ENCODE measurements at places on chromosomes 12 and 14.

GRCh38 chr14:51211149-51211548, 28.9 kb upstream of the TMX1 start:
- DNase-seq, result no peak

- DNase-seq, result no peak
Observed at GRCh38 chr14:89724628-89724960, 229.9 kb downstream of the EFCAB11 start.

- no peak for DNase-seq
Observed at GRCh38 chr12:89069431-89069830, 282.9 kb downstream of the DUSP6 start.

DNA sequence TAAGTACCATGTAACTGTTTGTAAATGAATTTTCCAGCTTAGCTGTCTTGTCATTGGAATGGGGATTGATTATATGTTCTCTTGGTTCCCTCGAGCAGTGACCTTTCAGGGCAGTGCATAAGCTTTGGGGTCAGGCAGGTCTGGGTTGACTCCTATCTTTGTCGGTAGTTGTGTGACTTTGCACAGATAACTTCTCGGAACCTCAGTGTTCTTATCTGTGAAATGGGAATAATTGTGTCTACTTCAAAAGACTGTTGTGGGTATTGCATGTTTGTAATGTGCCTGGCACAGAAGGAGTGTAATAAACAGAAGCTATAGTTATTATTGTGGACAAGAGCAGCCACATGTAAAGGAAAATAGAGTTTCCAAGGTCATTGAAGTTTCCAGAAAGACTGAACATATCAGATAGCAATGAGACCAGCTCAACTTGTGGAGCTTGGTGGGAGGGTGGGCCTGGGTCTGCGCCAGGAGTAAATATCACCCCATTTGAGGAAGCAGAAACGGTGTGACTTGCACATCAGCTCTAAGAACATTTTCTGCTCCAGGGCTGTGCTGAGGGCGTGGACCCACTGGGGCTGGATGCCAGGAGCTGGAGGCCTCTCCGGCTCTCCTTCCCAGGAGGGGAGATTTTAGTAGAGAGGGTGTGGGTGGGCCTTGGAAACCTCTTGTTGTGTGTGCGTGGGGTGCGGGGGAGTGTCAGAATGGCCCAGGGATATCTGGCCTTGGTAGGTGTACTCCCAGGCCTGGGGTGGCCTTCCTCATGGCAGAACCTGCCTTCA, 19.7 kb downstream of the FOS start:
- DNase-seq, result no peak

- no peak for DNase-seq
Observed at GRCh38 chr12:104377514-104377812, 73.9 kb downstream of the EID3 start.

DNA sequence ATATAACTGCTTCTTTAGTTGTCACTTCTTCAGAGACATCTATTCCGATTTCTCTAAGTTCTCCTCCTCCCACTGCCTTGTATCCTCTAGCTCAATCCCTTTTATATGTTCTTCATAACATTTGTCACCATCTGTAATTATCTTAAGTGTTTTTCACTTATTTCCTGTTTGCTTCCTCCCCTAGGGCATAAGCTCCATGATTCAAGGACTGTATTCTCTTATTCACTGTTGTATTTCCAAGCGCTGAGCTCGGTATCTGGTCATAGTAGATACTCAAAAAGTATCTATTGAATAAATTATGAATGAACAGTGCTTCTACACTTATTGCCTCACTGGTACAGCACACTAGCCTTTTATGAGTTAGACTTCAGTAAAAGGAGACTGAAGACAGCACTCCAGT, 109.0 kb upstream of the TMPO start:
- no peak for DNase-seq

- no peak for DNase-seq
Observed at GRCh38 chr12:115632308-115632707, 645.2 kb downstream of the MED13L start.

- no peak for DNase-seq
Observed at GRCh38 chr12:105334582-105334981, 4.1 kb downstream of the C12orf75 start.

DNA sequence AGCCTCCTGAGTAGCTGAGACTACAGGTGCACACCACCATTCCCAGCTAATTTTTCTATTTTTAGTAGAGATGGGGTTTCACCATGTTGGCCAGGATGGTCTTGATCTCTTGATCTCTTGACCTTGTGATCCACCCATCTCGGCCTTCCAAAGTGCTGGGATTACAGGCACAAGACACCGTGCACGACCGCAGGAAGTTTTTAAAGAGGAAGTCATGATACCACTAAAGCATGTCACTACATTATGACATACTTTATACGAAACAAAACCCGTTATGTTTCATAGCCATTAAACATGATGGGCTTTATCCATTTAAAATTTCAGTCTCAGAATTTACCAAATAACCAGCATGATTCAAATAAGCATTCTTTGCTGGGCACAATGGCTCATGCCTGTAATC, 83.8 kb upstream of the DUSP6 start:
- no peak for DNase-seq

Measured in activated CD8-positive, alpha-beta memory T cell treated with anti-CD3 and anti-CD28 coated beads for 4 hours (primary cell).